ENCODE measurements at places on chromosomes 13 and 19.

GRCh38 chr19:16233836-16234551 lies 36.3 kb downstream of the AP1M1 start:
- no peak for DNase-seq

GRCh38 chr19:40740747-40741146 lies 9.5 kb downstream of the ACTMAP start:
- DNase-seq, result no peak

GRCh38 chr19:17389288-17389687 lies 4.7 kb downstream of the CCDC194 start:
- no peak for DNase-seq

- no peak for DNase-seq
Measured at GRCh38 chr19:460877-461720, at the start of gene SHC2. TSS of gene SHC2 (minus strand) at chr19:461033. CDS start at chr19:460996, 37 bp downstream.

DNA sequence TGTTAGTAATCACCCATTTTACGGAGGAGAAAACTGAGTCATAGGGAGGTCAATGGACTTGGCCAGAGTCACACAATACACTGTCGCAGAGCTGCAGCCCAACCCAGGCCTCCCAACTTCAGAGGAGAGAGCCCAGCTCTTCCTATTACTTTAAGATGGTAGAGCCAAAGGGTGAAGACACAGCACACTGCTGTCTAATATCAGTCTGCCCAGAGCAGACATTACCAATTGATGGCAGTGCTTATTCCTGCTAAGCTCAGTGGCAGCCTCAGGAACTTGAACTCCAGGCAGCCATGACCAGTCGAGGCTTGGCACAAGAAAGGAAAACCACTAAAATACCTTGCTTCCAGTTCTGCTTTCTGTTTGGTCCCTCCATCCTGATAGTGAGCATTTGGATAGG lies 18.4 kb downstream of the TMEM150B start:
- DNase-seq, result no peak

GRCh38 chr19:49983645-49984229 lies 22.8 kb upstream of the SIGLEC11 start:
- peak; percentile 51 for DNase-seq

GRCh38 chr19:787536-787935 lies 9.7 kb upstream of the PTBP1 start:
- no peak for DNase-seq

- DNase-seq, result no peak
Measured at GRCh38 chr19:2507109-2507508, 31.2 kb downstream of the GADD45B start.

GRCh38 chr13:111431206-111431605 lies 110.8 kb downstream of the TEX29 start:
- DNase-seq, result no peak

- DNase-seq, result no peak
Measured at GRCh38 chr13:72303941-72304746, 423.3 kb downstream of the MZT1 start.

- DNase-seq, result no peak
Measured at GRCh38 chr13:113794086-113794485, 35.1 kb downstream of the TMEM255B start.

GRCh38 chr13:41495044-41495443 lies 37.7 kb downstream of the RGCC start:
- DNase-seq, result no peak

DNA sequence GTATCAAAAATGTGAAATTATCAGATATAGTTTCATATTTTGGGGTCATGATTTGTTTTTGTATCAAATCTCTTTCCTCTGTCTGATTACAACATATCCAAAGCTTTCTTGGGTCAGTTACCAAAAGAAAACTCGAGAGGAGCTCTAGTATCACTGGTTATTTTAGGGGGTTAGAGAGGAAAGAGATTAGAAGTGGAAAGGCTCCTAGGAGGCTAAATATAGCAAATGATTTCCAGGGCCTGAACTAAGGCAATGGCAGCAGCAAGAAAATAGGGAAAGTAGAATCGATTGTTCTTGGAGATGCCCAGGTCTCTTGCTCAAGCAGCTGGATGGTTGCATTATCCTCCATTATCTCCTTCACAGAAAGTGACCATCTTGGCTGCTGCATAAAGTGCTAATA lies 72.9 kb downstream of the NHLRC3 start:
- DNase-seq, result no peak

DNA sequence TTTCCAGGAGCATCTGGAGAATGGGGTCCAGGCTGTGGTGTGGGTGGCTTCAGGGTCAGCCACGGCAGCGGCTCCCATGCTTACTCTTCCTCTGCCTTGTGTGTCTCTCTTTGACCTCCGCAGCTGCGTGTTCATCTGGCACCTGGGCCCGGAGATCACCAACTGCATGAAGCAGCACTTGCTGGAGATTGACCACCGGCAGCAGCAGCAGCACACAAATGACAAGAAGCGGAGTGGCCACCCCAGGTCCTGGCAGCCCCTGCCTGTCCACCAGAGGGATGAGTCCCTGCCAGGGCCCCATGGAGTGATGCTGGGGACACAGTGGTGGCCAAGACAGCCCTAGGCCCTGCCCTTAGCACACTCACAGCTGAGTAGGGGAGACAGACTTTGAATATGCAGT lies 18.4 kb upstream of the OVOL3 start:
- DNase-seq, result no peak

GRCh38 chr19:5290336-5291262 lies 50.0 kb downstream of the PTPRS start:
- no peak for DNase-seq

- DNase-seq, result no peak
Measured at GRCh38 chr19:10985502-10985901, 24.7 kb downstream of the SMARCA4 start.

DNA sequence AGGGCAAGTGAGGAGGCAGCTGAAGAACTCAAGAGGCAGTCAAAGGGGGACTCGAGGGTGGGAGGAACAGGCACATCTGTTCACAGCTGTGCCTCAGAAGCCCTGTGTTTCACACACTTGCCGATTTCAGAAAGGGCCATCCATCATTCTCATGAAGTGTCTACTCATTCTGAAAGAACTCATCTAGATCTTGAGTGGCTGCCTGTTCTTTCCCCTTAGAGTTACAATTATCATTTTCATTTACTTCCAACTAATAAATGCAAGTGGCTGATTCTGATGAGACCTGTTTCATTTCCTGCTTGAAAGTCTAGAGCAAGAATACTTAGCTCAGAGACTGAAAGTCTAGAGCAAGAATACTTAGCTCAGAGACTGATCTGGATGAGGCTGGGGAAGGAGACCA lies 1145.1 kb downstream of the UQCRFS1 start:
- DNase-seq, result no peak

- no peak for DNase-seq
Measured at GRCh38 chr19:4495471-4495870, 22.8 kb downstream of the PLIN4 start.

- DNase-seq, result no peak
Measured at GRCh38 chr13:64480672-64481071, 2749.5 kb downstream of the PCDH9 start.

- DNase-seq, result no peak
Measured at GRCh38 chr19:3096267-3096901, 2.2 kb downstream of the GNA11 start.

- DNase-seq, result no peak
Measured at GRCh38 chr13:38905081-38905480, 85.5 kb downstream of the STOML3 start.

DNA sequence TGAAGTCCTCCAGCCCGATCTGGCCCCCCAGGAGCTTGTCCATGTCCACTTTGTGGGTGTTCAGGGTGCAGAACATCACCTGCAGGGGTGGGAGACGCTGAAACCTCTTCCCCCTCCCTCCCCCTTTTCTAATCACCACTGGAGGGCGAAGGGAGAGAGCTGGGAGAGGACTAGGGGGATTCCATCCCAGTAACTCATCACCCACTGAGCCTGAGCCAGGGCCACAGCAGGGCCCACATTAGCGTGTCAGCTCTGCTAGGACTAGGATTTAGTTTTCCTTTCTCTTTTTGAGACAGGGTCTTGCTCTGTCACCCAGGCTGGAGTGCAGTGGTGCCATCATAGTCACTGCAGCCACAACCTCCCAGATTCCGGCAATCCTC lies 5.5 kb upstream of the PTGER1 start:
- no peak for DNase-seq

- no peak for DNase-seq
Measured at GRCh38 chr13:69487576-69487975, 620.0 kb upstream of the ATXN8OS start.

GRCh38 chr19:41377977-41378709 lies 1.8 kb downstream of the TMEM91 start:
- no peak for DNase-seq

DNA sequence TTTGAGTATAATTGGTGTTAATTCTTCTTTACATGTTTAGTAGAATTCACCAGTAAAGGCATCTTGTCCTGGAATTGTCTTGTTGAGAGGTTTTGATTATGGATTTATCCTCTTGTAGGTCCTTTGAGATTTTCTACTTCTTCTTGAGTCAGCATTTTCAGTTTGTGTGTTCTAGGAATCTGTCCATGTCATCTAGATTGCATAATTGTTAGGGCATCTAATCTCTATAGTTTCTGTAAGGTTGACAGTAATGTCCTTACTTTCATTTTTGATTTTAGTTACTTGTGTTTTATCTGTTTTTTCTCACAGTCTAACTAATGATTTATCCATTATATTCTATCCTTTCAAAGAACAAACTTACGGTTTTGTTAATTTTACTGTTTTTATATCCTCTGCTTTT lies 492.0 kb downstream of the FGF9 start:
- DNase-seq, result no peak

DNA sequence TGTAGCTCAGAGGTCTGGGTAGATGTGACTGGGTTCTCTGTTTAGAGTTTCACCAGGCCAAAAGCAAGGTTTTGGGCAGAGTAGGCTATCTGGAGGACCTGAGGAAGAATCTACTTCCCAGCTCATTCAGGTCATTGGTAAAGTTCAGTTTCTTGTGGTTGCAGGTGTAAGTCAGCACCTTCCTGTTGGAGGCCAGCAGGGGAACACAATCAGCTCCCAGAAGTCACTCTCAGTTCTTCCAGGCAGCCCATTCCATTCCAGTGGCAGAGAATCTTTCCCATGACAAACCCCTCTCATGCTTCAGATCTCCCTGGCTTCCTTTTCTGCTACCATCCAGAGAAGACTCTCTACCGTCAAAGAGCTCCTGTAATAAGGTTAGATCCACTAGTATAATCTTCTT lies 176.2 kb upstream of the UFM1 start:
- DNase-seq, result no peak

- no peak for DNase-seq
Measured at GRCh38 chr13:98780451-98780850, 28.0 kb upstream of the SLC15A1 start.

DNA sequence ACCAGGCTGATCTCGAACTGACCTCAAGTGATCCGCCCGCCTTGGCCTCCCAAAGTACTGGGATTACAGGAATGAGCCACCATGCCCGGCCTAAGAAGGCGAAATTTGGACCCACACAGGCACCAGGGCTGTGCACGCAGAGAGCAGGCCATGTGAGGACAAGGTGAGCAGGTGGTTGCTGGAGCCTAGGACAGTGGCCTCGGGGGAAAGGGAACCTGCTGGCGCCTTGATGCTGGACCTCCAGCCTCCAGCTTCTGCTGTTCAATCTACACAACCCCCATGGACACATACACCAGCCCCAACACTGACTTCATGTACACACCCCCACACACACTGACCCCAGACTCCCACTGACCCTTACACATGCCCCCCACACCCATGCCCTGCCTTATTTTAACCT lies 41.8 kb upstream of the CCNE1 start:
- DNase-seq, result no peak

DNA sequence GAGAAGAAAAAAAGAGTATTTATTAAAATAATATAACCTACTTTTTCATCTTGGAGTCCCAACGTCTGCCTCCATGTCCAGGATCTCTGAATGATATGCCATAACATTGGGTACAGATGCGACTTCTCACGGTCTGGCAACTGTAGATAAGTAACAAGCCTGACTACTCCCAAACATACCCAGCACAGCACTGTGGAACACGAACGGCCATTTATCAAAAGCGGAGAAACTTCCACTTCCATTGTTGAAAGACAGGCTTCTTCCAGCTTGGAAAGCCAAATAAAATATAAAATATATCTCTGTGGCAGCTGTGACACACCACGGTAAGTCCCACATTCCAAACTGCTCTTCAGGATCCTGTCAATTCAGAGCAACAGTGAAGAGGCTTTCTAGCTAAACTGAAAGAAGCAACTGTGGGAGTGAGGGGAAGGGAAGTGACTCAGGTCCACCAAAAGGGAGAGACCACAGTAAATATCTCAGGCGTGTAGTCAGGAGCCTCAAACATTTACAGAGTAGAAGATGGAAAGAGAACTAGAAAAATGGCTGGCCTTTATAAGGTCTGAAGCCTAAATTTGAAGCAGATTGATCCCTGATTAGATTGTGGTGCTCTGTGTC lies 331.7 kb downstream of the LIG4 start:
- DNase-seq, result no peak

DNA sequence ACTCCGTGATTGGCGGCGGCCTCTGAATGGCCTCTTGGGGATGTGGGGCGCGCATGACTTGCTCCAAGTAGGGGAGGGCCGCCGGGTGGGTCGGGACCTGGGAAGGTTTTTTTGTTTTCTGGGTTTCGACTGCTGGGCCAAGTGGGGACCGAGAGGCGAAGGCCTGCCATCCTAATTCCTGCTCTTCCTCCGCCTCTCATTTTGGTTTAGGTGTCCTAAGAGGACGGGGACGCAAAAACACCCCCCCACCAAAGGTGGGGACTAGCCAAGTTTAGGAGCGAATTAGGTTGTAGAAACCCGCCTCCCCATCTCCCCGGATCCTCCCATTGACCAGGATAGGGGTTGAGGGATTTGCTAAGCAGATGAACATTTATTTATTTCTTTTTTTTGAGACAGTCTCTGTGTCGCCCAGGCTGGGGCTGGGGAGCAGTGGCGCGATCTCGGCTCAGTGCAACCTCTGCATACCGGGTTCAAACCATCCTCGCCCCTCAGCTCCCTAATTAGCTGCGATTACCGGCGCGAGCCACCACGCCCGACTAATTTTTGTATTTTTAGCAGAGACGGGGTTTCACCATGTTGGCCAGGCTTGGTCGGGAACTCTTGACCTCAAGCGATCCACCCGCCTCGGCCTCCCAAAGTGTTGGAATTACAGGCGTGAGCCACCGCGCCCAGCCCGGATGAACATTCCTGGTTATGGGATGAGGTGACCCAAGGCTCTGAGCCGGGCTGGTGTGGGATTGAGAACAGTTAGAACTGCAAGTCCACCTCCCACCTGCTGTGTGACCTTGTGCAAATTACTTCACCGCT lies 838 bp downstream of the PPP2R1A start:
- no peak for DNase-seq

DNA sequence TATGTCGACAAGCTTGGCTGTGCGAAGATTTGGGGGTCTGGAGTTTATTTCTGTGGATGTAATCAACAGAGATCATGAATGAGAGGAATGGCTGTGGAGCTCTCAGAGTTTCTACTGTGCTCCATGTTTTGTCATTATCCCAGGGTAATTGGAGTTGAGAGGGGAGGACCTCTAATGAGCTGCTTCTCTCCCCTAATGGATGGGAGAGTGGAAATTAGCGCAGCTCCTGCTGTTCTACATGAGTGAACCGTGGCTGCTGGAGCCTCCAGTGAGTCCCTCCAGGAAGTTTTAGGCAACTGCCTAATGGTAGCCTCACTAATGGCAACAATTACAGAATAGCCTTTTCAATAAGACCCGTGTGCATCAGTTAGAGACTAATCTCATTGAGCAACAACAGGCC lies 31.3 kb upstream of the FGF9 start:
- DNase-seq, result no peak
